ENCODE measurements at places on chromosomes 5 and 9.

GRCh38 chr5:129554134-129554904, 94.2 kb downstream of the ADAMTS19 start:
- no peak for DNase-seq

- DNase-seq: no peak
Measured at GRCh38 chr5:167720676-167721260, 570.7 kb upstream of the WWC1 start.

DNA sequence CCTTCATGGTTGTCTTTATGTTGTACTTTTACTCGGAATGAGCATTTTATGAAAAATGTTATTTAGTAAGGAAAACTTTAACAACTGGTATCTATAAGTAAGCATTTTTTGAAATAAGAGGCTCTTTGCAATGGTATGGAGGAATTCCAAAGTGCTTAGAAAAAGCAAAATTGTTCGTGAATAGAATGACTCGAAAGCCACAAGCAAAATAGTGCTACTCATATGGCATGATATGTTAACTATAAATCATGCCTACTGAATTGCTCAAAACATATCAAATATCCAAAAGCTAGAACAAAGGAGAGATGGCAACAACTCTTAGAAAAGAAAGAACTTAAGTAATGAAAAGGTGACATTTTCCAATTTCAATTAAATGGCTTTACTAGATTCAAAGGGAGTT, 216.3 kb downstream of the KIAA0825 start:
- no peak for DNase-seq

DNA sequence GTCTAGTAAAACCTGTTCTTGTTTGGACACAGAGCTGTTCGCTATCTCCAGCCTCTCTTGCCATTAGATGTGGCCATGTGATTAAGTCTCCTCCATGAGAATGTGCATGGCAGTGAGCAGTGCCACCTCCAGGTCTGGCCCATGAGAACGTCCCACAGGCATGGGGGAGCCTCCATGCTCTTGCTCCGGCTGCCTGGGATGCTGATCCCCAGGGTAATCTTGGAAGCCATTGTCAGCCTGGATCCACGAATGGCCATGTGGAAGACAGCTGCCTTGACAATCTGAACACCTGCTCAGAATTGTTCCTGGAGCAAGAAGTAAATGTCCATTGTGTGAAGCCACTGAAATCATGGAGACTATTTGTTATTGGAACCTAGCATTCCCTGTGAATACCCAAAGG, 83.5 kb downstream of the FSTL4 start:
- no peak for DNase-seq

DNA sequence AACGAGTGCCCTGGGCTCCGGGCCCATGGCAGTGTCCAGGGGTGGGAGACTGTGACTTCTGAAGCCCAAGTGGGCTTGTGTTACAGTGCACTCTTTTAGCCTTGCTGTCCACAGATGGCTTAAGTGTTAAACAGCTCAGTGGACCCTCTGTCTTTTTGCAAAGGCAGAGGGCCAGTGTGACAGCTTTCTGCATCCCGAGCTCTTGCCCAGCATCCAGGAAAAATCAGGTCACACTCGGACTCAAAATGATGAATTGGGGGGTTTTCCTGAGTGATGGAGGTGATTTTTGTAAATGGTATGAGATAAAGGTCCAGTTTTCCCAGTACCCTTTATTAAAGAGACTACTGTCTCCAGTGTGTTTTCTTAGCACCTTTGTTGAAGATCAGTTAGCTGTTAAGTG, 321.3 kb upstream of the GRAMD2B start:
- DNase-seq: no peak

DNA sequence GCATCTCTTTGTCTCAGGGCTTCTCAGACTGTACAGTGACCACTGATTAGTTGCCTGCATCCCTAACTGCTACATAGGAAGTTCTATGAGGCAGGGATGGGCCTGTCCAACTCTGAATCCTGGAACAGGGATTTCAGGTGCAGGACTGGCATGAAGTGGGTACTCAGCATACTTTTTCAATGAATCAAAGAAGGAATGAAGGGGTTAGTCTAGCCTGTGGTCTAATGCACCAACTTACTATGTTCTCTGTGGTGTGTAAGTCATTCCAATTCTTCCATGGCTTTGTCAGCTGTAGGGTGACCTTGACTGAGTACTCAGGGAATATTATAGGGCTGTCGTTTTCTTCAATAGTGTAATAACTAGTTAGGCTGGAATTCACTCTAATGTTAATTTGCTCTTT, 8.3 kb downstream of the COL15A1 start:
- no peak for DNase-seq

DNA sequence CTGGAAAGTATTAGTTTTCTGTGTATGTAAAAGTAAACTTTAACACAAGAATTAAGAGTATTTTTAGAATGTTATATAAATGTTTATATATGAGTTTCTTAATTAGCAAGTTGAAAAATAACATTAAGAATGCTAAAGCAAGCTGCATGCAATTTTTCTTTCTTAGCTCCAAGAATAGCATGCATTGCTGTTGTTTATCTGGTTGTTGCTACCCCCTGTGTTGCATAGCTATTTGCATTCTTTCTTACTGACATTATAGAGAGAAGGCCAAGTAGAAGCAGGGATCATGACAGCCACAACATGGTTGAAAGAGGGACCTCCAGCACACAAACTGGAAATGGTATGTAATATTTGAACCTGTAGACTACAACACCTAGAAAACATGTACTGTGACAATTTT, 94.8 kb downstream of the ERCC6L2 start:
- no peak for DNase-seq

DNA sequence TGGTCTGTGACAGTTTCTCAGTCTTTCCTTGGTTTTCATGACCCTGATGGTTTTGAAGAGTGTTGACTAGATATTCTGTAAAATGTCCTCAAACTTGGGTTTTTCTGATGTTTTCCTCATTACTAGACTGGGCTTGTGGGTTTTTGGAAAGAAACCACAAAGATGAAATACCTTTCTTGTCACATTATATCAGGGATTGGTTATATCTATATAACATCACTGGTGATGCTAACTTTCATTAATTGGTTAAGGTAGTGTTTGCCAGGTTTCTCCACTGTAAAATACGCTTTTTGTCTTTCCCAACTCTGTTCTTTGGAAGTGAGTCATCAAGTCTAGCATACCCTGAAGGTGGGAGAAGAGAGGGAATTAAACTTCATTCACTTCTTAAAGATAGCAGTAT, 3.3 kb upstream of the IL31RA start:
- DNase-seq: no peak

GRCh38 chr9:69054989-69055388, 19.4 kb downstream of the FXN start:
- DNase-seq: no peak

DNA sequence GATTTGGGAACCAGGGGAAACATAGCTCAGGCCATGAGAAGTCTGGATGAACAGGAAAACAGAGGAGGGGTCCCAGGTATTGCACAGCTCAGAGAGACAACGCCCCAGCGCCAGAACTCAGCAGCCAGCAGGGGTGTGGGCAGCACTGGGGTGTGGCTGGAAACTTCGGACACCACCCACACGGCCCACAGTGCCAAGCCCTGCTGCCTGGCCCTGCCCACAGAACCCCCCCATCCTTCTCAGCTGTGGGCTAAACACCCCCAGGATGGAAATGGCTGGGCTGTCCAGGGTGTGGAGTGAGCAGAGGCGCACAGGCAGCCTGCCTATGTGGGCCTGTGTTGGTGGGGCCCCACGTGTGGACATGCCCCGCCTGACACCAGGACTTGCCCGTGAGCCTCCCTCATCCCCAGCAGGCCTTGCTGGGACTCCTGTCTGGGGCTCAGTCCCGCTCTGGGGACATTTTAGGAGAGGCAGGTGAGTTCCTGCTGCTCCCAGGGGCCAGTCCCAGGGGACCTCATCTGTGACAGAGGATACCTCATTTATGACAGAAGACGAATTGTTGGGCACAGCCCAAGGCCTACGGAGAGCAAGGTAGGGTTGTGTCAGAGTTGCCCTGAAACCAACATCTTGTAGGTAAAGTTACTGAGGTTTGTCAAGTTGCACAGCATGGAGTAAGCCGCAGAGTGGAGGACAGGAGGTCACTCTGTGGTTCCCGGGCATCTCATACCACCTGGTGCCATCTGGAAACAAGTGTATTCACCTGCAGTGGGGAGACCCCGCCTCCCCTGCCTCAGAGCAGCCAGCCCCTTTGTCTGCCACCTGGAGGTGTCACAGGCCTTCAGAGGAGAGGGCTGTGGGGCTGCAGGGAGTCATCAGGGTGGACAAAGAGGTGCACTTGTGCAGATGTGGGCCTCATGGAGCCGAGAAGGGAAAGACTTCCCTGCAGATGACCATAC, 183.2 kb downstream of the AUH start:
- DNase-seq: no peak

- DNase-seq: no peak
Measured at GRCh38 chr9:93897075-93897970, 57.8 kb downstream of the BARX1 start.

- no peak for DNase-seq
Measured at GRCh38 chr5:160324886-160325285, 12.5 kb upstream of the CCNJL start.

GRCh38 chr5:135810188-135810943, 24.1 kb upstream of the SLC25A48 start:
- no peak for DNase-seq

DNA sequence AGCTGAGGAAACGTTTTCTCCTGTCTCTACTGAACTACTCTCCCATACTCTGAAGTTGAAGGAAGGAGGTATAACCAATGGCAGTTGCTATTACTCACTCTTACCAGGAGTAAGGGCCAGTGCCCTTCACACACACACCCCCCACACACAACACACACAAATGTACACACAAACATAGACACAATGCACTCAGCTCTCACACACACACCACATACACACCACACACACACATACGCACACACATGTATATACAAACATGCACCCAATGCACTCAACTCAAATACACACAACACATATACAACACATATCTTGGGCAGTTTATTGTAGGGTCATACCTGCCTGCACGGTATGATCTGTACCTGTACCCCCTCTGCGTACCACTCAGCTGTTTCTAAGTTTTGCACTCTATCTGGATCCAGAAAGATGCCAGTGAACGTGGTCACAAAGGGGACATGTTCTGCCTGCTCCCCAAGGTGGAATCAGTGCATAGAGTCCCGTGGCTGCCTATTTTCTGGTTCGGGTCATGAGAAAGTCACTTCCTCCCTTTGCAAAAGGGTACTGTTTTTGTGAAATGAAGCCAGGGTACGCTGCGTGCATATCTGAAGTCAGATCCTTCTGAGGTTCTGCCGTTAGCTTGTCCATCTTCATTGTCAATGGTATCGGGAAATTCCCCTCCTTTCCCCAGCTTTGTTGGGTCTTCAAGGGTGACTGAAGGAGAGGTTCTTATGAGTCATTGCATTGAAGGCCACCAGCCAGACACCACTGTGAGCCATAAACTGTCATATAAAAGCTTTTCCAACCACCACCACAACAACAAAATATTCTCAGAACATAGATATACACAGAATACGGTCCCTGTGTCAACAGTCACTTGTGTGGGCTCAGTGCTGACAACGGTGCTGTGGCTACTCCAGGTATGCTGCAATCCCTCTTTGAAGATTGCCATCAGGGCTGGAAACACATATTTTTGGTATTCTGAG, 131.9 kb downstream of the UGCG start:
- DNase-seq: no peak

- DNase-seq: no peak
Measured at GRCh38 chr5:99029172-99029571, 100.4 kb upstream of the CHD1 start.

DNA sequence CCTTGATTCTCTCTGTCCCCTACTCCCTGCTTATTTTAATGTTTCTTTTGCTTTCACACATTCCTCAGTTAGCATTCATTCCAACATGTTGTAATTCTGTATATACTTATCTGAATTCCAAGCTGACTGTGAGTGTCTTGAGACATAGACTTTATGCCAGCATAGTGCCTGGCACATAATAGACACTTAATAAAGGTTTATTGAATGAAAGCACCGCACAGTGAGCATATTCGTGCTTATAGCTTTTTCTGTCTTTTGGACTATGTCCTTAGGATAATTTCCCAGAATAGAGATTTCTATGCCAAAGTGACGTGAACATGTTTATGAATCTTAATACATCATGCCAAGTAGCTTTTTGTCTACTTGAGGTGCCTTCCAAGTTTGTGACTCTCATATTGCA, 174.6 kb downstream of the CD180 start:
- DNase-seq: no peak

DNA sequence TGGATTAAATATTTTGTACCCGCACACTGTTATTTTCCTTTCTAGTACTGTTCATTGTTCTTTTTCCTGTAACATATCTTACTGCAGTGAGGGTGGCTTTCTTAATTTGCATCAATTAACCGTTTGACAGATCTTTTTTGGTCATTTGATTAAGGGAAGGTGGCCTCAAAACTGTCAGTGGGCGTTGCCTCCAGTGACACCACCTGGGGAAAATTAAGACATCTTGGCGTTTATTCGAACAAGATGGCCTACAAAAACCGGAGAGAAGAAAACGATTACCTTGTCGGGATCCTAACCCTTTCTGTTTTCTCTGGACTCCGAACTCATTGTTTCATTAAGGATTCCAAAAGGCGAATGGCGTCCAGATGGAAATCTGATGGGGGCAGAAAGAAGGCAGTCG, 2.0 kb downstream of the BASP1 start:
- no peak for DNase-seq

GRCh38 chr5:53265043-53265442, 155.5 kb upstream of the MOCS2 start:
- DNase-seq: no peak

DNA sequence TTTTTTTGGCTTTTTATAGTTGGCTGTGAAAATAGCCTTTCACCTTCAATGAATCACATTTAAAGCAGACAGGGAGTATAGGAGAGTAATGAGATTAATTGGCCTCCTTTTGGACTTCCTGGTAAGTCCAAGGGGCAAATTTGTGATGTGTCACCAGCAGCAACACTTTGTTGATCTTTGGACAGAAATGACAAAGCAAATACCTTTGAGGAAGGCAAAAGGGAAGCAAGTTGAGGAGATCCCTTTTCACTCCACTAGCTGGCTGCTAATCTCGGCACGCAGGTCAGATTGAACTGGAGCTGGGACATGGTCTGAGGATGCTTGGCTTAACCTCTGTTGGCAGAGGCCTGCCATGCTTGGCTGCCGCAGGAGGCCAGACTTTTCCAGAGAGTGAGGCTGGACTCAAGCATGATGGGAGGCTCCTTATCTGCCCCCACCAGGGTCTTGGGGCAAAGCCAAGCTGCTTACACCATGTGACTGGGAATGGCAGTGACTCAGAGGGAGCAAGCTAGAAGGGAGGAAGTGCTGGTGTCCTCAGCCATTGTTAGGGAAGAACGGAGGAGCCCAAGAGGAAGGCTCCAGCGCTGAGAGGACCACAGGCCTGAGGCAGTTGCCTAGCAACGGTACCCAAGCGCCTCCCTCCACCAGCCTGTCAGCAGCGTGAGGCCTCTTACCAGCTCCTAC, 174.5 kb upstream of the MAP1B start:
- DNase-seq: no peak

Measured in stimulated activated CD8-positive, alpha-beta memory T cell treated with anti-CD3 and anti-CD28 coated beads, Interleukin-15, amount 100 ng/mL, for 1 hour (primary cell).